Fibroblast of skin of abdomen (primary cell): ENCODE measurements at places on chromosomes 5 and 9.

DNA sequence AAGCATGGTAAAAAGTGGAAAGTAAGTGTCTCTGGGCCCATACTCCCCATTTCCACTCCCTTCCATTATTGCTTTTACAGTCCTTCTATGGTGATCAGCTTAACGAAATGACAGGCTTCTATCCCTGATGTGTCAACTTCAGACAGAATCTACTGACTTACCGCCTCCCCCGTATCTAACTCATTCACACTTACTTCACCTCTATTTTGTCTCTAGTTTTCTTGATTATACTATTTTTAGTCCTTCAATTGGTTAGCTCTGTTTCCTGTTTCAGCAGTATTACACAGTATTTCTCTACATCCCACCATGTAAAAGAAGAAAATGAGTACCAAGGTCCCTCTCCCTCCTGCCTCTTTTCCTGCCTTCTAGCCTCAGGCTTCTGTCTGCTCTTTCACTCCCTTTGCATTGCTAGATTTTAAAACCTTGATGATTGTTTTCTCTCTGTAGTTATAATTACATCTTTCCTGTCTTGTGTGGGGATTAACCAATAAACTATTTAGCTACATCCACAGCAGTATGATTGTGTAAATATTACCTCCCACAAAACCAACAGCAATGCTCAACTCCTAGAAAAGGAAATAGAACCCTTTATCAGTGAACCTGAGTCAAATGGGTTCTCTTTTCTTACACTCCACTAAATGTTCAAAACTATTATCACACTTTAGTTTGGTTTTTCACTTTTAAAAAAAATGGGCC, 53.4 kb downstream of the GNAQ start:
- DNase-seq = no peak

DNA sequence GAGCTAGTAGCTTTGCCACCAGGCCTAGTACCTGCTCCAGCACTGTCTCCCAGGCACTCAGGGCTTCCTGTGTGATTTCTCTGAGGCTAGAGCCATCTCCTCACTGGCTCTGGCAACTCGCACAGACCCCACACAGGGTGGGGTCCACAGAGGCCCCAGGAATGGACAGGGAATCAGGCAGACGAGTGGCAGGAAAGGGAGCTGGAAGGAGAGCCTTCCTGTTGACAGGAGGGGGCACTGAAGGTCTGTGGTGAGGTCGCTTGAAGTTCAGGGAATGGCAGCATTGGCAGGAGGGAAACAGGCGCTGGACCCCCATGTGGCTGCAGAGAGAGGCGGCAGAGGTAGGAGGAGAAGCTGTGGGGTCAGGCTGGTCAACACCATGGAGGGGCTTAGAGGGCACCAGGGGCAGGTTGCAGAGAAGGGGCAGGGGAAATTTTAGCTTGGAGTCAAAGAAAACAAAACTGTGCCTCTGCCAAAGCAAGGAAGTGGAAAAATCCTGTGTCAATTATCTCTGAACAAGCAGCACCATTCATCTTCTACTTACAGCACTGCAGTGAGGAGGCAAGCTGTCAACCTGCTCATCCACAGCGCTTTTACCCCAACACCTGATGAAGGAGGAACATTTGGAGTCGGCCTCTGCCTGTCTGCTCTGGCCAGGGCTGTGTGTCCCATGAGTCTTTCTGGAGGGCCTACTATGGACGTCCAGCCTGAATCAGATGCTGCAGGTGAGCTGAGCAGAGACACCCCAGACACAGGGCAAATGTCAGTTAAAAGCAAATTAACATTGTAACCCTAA, 270.2 kb downstream of the FSTL4 start:
- no peak for DNase-seq

DNA sequence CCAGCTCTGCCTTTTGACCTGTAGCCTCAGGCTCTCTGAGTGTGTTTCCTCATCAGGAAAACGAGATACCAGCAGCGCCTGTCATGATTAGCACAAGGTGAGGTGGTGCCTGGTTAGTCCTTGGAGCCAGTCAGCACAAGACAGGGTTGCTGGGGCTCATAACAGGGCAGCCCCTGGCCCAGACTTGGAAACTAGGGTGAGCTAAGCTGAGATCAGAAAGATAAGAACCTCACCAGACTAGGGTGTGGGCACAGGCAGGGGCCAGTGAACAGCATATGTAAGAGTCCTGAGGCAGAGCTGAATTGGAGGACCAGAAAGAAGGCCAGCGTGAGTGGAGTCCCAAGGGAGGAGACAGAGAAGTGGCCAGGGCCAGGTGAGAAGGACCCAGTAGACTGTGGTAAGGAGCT, 42.7 kb upstream of the FUBP3 start:
- DNase-seq = no peak

DNA sequence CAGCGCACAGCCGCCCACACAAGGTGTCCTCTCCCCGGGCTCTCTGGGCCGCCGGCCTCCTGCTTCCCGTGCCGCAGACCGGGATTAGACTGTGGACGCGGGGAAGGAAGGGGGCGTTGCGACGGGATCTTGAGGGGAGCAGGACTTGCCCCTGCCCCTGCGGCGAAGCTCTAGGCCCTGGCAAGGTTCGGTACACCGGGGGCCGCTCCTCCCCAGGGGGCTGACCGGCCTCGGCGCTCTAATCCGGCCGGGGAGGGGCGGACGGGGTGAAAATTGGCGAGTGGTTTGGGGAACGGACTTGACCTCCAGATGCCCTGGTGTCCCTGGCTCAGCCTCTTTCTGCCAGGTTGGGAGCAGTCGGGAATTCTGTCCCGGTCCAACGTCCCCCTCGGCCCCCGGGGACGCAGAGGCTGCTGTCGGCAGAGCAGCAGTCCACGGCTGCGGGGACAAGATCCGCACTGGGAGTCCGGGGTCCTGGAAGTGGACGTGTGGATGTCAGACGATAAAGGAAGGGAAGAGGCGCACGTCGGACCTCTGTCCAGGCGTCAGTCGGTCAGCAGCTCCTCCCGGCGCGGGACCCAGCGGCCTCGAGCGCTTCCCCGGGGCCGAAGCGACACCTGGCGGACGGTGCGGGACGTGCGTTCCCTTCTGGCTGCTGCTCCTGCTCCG, 1.9 kb upstream of the CNTFR start:
- DNase-seq = peak; percentile 60

DNA sequence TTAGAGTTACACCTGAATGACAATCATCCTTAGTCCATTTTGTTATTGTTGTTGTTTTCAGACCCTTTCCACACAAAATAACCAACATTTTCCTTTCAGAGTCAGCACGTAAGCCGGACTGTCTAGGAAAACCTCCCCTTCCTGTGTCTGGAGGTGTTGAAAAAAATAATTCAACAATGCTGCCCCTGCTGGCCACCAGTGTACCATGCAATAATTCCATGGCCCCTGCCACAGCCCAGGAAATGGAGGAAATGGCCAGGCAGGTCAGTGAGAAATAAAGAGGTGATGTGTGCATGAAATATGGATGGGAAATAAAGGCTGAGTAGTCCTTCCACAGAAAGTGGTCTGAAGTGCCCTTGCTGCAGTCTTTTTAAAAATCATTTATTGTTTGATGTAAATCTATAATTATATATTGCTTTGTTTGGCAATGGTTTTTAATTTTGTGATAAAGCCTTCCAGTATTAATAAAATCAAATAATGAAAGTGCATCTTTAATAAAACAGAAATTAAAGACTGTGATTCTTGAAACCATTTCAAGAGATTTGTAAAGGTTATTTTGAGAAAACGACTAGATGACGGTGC, 152.8 kb upstream of the PAPPA start:
- DNase-seq = no peak

DNA sequence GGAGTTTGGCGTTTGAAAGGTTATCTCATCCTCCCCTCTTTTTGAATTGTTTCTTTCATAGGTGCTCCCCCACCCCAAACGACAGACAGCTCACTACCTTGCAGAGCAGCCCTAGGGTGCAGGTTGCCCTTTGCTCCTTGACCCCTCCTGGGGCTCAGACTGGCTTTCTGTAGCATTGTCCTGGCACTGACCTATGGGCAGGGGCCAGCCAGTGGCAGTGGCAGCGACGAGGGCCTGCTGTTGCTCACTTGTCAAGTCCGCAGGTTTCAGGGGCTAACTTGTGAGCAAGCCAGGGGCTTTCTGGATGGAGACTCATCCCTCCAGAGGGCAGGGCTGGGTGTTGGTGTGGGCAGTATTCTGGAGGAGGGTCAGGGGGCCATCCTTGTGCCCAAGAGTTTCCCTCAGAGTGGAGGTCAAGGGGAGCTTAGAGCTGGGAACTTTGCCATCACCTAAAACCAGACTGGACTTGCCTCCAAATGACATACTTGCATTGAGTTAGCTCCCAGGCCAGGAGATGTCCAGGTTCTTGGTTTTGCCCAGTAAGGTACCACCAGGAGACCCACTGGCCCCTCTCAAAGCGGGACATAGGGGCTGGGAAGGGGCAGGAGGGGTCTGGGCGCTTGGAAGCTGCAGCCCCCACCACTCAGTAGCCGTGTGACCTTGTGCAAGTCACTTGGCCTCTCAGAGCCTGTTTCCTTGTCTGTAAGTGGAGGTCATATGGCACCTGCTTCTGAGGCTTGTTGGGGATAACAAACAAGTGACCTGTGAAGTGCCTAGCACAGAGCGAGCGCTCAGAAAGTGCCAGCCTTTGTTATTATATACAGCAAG, 53.5 kb upstream of the CDKN2AIPNL start:
- DNase-seq = no peak
